ENCODE measurements at places on chromosomes 12 and 14. TPM values are rescaled to one million over a fixed set of nuclear protein-coding genes. Genes with fewer than 3 reads are reported as not detected.

DNA sequence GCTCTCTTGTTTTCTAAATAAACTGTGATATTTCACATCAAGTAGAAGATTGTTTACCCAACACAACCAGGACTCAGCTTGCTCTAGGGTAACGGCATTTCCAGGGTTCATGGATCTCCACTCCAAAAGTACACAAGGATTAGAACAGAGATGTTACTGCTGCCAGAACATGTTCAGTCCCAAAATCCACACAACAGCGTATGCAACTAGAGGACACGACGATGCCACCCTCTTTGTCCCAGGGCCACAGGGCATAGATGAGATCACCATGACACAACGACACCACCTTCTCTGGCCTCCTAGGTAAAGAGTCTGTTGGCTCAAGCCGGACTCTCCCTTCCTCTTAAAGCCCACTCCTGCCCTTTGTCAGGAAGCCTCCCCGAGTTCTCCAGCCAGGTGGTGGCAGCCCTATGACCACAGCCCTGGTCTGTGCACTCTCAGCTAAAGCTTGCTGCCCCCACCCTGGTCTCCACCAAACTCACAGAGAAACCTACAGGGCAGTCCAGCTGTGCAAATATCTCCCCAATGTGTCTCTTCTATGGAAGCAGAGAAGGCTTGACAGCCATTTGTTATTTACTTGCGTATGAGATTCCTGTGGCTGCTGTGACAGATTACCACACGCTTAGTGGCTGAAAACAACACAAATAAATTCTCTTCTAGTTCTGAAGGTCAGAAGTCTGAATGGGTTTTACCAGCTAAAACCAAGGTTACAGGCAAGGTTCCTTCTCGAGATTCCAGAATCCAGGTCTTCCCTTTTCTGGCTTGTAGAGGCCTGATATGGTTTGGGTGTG, 10.3 kb downstream of the CLMN start:
- DNase-seq, result no peak

AQP6 gene
- not detected for total RNA-seq

- DNase-seq, result no peak
Measured at GRCh38 chr14:99715266-99716000, 31.3 kb downstream of the CYP46A1 start.

DNA sequence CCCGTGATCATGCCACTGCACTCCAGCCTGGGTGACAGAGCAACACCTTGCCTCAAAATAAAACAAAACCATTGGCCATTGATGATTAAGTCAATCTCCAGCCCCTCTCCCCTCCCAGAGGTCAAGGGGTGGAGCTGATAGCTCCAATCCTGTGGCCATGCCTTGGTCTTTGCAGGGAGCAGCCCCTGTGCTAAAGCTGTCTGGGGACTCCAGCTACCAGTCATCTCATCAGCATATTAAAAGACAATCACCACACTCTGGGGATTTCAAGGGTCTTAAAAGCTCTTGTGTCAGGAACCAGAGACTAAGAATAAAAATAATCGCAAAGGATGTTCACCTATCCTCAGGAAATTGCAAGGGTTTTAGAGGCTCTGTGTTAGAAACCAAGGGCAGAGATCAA, 30.6 kb downstream of the HCAR2 start:
- no peak for DNase-seq

DNA sequence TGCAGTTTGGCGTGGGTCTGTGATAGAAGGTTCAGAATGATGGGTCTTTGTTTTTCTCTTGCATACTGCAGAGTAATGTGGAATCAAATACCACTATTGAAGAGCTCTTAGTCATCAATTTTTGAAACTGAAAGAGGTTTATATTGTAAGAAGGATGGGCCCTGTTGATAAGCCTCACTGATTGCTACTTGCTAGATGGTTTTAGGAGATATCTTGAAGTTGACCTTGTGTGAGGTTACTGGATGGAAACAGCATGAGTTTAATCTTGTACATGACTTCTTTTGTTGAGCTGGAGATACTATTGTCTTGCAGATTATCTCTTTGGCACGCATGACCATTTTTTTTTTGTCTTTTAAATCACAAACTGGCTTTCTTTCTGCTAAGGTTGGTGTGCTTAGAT, 13.8 kb downstream of the BICD1 start:
- DNase-seq, result no peak

RNASE1 gene
- total RNA-seq, result 387 TPM

DNA sequence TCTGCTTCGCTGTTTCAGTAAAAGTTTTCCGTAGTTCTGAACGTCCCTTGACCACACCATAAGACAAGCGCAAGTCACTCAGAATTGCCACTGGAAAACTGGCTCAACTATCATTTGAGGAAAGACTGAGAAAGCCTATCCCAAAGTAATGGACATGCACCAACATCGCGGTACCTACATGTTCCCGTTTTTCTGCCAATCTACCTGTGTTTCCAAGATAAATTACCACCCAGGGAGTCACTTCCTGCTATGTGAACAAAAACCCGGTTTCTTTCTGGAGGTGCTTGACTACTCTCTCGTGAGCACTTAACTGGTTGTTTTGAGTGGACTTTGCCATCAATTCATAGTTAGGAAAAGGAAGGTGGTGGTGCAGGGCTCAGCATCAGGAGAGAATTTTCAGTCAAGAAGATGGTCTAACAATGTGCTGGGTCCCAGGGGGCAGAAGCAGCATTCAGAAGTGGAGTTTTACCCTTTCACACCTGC, 1.4 kb downstream of the EGLN3 start:
- DNase-seq, result no peak

DNA sequence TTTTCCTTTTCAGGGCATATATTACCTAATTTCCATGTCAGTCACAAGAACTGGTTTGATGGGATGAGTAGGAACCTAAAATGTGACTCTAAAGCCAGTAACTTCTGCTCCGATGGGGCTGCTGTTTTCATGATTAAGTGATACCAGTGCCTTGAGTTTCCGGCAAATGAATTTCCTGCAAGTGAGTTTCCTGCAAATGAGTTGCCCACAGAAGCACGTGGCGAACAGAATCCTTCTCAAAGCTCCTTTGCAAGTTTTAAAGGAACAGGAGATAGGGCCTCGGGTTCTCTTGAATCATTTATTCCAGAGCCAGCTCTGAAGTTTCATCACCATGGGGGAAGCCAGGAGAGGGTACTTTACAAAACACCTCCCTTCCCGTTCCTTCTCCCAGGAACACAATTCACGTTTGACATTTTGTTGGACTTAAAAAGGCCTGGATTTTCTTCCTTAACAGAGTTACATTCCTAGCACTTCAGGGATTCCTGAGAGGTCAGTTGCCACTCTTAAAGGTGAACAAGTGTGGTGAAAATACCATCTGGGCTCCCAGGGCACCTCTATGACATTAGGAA, 2.2 kb upstream of the PPTC7 start:
- DNase-seq, result no peak

- no peak for DNase-seq
Measured at GRCh38 chr14:23512156-23512555, 39.4 kb downstream of the ZFHX2 start.

RTL1 gene
- total RNA-seq, result not detected

Measured in glomerular endothelial cell (primary cell).